NCI-H1417 treated with DMSO at 0.1 percent for 48 hours (cell line): ENCODE measurements at places on chromosomes 3 and 15.

DNA sequence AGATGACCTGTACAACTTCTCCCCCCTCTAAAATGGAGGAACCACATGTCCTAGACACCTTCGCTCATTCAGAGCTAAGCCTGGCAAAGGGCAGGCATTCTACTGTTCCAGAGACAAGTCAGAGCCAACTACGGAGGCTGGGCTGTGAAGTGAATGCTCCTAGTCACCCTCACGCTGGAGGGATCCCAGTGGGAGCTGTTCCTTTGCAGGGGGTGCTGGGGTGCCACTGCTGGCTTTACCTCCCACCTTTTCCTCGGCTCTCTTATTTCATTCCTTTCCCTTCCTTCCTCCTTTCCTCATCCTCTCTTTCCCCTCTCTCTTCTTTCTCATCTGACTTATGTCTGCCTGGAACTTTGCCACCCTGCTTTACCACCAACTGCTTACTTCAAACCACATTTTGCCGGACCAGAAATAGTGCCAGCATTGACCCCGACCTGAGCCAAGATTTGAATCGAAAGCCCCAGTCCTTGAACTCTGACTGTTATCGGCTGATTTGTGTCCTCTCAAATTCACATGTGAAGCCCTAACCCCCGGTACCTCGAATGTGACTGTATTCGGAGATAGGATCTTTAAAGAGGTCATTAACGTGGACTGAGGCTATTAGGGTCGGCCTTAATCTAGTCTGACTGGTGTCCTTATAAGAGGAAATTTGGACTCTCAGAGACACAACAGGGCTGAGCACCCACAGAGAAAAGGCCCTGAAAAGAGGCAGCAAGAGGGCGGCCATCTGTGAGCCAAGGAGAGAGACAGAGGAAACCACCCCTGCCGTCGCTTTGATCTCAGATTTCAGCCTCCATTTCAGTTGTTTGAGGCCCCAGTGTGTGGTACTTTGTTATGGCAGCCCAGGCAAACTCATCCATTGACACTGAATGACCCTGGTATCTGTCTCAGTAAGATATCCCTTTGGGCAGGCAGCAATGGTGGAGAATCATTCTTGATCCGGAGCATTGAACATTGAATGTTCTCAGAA lies 31.3 kb upstream of the TBC1D21 start:
- no peak for DNase-seq

DNA sequence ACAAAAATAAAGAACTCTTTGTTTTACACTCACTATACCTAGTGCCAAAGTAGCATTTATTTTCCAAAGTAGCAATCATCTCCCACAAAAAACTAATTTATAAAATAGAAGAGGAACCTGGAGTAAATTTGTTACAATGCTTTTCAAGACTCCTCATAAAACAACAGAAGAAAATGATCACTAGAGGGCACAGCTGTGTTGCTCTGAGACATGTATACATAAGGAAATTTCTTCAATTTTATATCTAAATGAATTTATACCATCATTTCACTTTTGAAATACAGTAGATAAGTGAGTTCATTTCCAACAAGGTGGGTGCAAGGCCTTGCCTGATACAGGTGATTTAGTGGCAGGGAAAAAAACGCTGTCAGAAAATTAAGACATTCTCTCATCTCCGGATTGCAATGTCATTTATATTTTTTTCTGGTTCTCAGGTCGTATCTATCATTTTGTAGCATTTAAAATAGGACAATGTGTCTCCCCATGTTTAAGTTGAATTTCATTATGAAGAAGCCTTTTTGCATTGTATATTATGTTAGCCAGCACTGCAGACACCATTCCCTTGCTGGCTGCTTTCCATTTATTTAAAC lies 25.3 kb upstream of the ARHGEF26 start:
- peak; percentile 6 for DNase-seq

DNA sequence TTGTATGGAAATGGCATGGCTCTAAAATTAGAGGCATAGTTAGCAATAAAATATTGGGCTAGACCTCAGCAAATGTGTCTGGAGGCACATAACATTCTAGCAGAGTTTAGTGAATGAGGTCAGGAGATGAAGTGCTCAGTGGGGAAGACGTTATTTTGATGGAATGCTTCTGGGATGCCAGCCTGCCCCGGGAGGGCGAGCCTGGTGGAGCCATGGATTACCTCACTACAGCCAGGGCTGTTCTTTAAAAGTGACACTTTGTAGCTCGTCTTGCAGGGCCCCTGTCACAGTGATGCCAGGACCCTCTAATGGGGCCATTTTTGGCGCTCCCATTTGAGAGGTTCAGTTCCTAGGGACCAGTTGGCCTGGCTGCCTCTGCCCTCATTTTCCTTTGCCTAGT lies 48.5 kb downstream of the PXYLP1 start:
- no peak for DNase-seq

DNA sequence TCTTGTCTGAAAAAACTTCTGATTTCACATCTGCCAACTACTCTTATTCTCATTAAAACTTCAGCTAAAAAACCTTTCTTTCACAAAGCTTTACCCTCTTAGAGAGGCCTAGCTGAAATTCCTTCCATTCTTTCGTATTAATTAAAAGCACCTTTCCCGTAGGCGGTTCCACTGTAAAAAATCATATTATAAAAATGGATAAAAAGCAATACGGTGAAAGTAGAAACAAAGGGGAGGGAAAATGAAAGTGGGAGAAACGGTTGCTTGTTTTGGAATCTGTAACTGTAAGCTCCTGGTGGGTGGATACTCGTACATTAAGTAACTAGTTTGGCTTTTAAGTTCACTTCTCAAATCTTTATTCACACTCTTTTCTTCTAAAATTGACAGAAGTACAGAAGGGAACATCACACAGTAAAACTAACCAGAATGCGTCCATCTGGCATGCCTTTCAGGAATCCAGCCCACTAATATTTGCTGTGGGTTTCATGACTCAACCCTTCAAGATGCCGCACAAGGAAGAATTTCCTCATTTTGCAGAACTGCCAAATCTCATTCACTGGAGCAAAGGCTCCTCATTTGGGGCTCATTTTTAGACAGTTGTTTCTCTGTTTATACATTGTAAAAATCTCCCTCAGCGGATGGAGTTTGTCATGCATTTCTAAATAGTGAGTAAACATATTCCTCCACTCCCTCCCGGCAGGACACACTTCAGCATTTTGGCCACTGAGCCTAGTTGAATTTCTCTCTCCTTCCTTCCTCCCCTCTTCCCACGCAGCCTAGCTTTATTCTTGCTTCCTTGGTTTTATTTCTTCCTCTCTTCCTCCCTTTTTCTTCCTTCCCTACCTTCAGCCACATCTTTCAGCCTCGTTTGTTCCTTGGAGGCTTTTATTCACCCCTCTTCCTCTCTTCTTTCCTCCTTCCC lies 419.5 kb upstream of the NAALADL2 start:
- DNase-seq: no peak

DNA sequence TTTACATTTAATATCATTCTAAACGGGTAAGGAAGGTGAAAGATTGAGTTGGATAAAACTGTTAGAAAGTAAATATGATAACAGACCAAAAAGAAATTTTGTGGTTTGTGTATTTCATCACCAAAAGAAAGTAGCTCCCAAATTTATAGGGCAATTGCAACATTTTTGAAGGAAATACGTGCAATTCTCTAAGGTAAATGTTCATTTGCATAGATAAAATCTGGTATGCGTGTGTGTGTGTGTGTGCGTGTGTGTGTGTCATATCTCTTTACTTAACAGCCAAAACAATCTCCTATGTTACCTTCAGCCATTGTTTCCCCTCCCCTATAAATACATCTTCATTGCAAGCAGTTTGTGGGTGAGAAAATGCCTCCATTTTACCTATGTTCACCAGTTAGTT lies 208.4 kb downstream of the TNIK start:
- no peak for DNase-seq
